ENCODE measurements at places on chromosomes 2 and 18. TPM values are rescaled to one million over a fixed set of nuclear protein-coding genes. Genes with fewer than 3 reads are reported as not detected.

The ABCB11 gene
- not detected for total RNA-seq

- H3K36me3 ChIP-seq = no peaks in the 10 kb centered on the region
- H3K27me3 ChIP-seq = no peaks in the 10 kb centered on the region
- H3K4me1 ChIP-seq = no peaks in the 10 kb centered on the region
These were observed 194.6 kb upstream of the SMAD2 start for GRCh38 chr18:48124857-48125626.

- no peak overlapping the region for H3K4me3 ChIP-seq
- H3K27me3 ChIP-seq = no peaks in the 10 kb centered on the region
- no peaks in the 10 kb centered on the region for H3K4me1 ChIP-seq
- no peaks in the 10 kb centered on the region for H3K36me3 ChIP-seq
- DNase-seq = no peak
These were observed 1459.8 kb upstream of the ACVR2A start for GRCh38 chr2:146385031-146385430.

DNA sequence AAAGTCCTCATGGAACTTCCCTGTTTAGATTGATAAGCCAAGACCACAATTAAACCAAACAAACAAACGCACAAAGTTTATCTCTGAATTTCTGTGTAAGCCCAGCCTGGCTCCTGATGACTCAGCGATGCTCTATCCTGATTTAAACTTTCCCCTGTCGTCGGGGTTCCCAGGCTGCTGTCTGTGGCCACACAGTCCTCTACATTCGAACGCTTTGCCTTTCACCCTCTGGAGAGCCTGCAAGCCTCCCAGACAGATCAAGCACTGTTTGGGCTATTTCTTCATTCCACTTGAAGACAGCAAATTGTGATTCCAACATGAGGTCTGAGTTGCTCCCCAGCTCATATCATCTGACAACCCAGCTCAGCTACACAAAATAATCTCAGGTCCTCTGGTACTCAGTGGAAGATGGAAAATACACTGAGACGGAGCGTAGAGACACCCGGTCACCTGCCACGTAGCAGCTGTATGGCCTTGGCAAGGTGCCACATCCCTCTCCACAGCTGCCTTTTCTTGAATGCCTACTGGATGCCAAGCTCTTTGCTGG is 51.2 kb downstream of the CYRIA start:
- H3K36me3 ChIP-seq = no peaks in the 10 kb centered on the region
- no peaks in the 10 kb centered on the region for H3K4me1 ChIP-seq
- no peak for DNase-seq
- no peaks in the 10 kb centered on the region for H3K27me3 ChIP-seq
- no peak overlapping the region for H3K4me3 ChIP-seq

DNA sequence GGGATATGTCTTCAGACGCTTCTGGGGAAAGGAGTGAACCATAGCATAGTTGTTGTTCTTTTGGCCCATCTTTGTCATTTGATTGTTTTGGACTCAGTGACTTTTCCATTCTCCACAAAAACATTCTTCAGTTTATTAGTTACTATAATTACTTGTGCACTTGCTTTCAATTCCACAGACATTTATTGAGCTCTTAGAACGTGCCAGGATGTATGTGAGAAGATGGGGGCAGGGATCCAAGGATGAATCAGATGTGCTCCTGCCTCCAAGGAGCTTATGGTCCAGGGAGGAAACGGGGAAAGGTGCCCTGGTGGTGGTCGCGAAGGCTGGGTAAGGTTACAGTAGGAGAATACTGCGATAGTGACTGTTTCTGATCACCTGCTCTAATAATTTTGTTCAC is 6.9 kb upstream of the SLC4A3 start:
- H3K4me3 ChIP-seq = no peak overlapping the region
- DNase-seq = no peak
- no peaks in the 10 kb centered on the region for H3K4me1 ChIP-seq
- no peaks in the 10 kb centered on the region for H3K27me3 ChIP-seq
- no peaks in the 10 kb centered on the region for H3K36me3 ChIP-seq
- H3K27ac ChIP-seq = no peak overlapping the region

DNA sequence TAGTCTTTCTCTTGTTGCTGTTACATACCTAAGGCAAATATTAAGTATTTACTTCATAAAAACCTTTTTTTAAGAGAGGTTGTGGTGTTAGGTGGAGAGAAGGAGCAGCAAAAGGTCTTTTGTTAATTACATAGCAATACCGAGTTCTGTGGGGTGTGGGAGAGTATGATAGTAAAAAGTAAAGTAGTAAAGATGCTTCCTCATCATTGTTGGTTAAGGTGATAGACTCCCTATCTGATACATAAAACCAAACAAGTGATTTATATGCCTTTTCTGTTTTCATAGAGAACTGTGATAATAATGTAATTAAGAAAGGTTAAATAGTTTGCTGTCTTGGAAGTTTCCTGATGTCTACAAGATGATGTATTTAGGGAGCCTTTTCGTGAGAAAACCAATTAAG is 75.4 kb downstream of the EML4 start:
- H3K4me3 ChIP-seq = no peak overlapping the region
- no peak for DNase-seq
- peaks cover 38% of the 10 kb centered on the region for H3K4me1 ChIP-seq
- no peaks in the 10 kb centered on the region for H3K27me3 ChIP-seq
- H3K36me3 ChIP-seq = peaks cover 4% of the 10 kb centered on the region
- H3K27ac ChIP-seq = no peak overlapping the region
